ENCODE measurements at places on chromosomes 4 and X.

DNA sequence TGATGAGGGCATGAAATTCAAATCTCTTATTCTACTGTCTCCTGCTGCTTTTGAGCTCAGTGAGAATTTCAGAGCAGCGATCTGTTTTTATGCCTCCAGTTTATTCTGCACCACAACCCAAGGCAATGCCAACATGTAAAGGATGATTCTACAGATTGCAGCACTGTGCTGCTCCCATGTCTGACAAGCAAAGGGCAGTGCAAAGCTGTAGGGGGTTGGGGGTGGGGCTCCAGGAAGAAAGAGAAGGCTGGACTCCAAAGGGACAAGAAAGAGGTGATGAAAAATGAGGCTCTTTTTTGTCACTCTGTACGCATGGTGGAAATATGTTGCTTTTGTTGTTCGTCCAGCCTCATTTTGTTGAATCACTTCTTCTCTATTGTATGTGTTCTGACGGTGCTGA lies 254.6 kb downstream of the STIM2 start:
- no peak for DNase-seq

GRCh38 chr4:38787693-38788092 lies 4.9 kb upstream of the TLR10 start:
- DNase-seq = no peak

GRCh38 chrX:101605728-101606127 lies 12.1 kb downstream of the ARMCX6 start:
- DNase-seq = no peak

GRCh38 chr4:111405989-111406388 lies 739.3 kb upstream of the FAM241A start:
- no peak for DNase-seq

- DNase-seq = no peak
Measured at GRCh38 chr4:98358630-98359248, 97.6 kb downstream of the RAP1GDS1 start.

DNA sequence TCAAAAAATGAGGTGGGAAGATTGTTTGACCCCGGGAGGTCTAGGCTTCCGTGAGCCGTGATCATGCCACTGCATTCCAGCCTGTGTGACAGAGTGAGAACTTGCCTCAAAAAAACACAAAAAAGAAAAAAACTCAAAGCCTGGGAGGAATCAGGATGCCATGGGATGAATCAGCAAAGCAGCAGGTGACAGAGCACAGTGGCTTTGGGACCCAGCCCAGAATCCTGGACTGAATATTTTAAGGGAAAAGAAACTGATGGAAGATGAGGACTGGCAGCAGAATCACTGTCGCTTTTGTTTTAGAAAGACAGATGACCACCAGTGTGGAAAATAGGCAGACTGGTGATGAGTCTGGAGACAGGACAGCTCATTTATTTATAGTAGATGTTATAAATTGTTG lies 16.6 kb downstream of the S100G start:
- DNase-seq = no peak

GRCh38 chr4:76532805-76533204 lies 97.8 kb downstream of the SHROOM3 start:
- no peak for DNase-seq

DNA sequence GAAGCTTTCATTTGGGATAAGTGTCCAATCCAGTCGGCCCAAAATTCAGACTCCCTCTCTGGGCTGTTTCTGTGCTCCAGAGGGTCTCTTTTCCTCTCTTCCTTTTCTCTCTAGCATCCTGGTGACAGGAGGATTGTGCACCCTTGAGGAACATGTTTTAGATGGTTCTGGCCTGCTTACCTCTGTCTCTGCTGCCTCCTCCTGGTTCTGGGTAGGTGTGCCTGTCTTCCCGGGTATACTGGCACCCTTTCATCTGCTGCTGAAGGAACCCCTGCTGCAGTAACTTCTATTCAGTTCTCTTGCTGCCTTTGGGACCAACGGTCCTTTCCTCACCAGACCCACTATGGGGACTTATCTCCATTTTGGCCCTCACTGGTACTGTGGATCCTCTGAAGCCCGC lies 53.2 kb downstream of the HMGB2 start:
- no peak for DNase-seq

- no peak for DNase-seq
Measured at GRCh38 chrX:133699023-133699728, 283.9 kb upstream of the GPC4 start.

- DNase-seq = no peak
Measured at GRCh38 chr4:188714501-188714900, 575.3 kb downstream of the TRIML1 start.

DNA sequence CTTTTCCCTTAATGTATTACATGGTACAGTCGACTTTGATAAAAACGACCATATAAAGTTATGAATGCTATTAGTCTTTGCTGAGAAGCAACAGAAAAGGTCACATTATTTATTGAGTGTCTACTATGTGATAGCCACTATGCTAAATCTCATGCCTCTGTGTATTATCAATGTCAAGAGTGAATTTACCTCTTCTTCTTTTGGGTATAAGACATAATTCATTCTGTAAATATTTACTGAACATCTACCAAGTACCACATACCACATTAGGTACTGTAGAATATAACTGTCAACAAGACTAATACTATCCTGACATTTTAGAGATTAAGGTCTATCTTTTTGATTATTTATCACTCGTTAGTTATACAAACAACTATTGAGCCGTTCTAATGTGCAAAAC lies 268.7 kb upstream of the FTHL17 start:
- no peak for DNase-seq

GRCh38 chrX:54978448-54978847 lies 15.5 kb downstream of the PFKFB1 start:
- no peak for DNase-seq

- DNase-seq = no peak
Measured at GRCh38 chrX:30196322-30196721, 19.0 kb upstream of the MAGEB2 start.

All from stimulated activated CD8-positive, alpha-beta memory T cell treated with anti-CD3 and anti-CD28 coated beads, Interleukin-7, amount 100 ng/mL, for 48 hours (primary cell).